Activated naive CD8-positive, alpha-beta T cell treated with anti-CD3 and anti-CD28 coated beads for 36 hours (primary cell): ENCODE measurements at places on chromosomes 16 and 17.

DNA sequence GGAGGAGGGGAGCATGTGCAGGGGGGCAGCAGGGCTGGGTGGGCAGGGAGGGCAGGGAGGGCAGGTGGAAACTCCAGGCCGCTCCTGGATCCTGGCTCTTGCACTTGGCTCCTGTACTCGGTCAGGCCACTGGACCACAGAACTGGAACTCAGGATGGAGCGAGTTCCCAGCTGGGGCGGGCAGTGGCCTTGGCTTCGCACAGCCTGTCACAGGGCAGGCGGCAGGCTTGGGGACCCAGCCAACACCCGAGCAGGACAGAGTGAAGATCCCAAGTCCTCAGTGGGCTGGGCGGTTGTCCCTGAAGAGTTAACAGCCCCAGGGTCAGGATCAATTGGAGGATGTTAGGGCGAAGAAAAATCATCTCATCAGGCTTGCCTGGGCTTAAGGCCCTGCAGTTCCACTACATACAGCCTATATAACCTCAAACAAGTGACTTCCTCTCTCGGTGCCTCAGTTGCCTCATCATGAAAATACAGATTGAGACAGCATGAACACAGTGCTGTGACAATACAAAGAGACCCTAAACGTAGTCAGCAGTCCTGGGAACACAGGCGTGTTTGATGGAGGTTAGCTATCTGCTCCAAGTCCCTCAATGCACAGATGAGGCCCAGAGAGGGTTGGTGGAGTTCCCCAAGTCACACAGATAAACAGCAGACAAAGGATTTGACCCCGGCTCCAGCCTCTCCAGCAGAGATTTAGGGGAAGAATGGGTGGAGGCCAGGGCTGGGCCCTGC is 21.9 kb downstream of the ZNF423 start:
- no peak for DNase-seq

DNA sequence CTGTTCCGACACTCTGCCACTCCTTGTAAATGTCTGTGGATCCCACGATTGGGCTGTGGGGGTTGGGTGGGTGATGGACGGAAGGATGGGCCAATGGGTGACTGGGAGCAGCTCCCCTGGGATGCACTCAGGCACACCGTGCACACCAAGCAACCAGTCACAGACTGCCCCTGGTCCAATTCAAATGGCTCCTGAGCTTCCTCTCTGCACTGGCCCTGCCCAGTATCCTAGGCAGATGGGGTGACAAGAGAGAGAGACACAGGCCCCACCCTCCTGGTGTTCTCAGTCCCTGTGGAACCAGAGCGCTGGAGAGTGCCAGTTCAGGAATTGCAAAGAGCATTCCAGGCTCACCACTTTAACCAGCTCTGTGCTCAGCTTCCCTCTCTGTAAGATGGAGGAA is 32.8 kb downstream of the BEAN1 start:
- DNase-seq: no peak

GRCh38 chr17:18987230-18987610 is 17.3 kb downstream of the FAM83G start:
- DNase-seq: no peak

GRCh38 chr17:74943808-74944522 is 8.3 kb downstream of the OTOP3 start:
- DNase-seq: no peak

GRCh38 chr16:71645450-71645849 is 19.5 kb downstream of the MARVELD3 start:
- no peak for DNase-seq

GRCh38 chr16:66521951-66522771 is 27.8 kb downstream of the TK2 start:
- DNase-seq: peak; percentile 93

- DNase-seq: no peak
These were observed 410.0 kb upstream of the HSBP1 start for GRCh38 chr16:83397601-83398291.

- peak; percentile 50 for DNase-seq
These were observed 532 bp downstream of the CNTNAP1 start for GRCh38 chr17:42682722-42683403.

GRCh38 chr16:58460219-58460610 is 39.7 kb upstream of the NDRG4 start:
- no peak for DNase-seq

DNA sequence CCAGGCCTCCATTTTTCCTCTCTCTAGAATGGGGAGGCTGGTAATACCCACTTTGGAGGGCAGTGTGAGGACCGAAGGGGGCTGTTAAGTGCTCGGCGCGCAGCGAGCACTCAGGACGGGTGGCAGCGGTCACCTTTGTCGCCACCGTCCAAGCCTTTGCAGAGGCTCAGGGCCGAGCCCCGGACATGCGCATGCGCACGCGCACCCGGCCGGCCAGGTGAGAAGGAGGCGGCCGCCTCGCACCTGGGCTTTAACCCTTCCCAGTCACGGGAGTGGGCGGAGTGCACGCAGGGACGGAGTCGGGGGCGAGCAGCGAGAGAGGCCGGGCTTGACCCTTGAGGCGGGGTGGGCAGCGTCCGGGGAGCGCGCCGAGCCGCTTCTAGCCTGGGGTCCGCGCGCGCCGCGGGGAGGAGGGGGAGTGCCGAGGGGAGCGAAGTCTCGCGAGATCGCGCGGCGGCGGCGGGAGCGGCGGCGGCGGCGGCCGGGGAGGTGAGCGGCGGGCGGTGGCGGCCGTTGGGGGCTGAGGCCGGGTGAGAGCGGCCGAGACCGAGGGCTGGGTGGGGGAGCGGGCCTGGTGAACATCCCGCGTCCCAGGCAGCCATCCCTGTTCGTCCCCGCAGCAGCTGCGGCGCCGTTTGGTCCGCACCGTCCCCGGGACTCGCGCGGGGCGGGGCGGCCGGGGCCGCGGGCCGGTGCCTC is at the start of gene MRTFB:
TSS of gene MRTFB (plus strand) at position 443 of the 699 bp plus-strand sequence. CDS start 69,288 bp downstream, outside the sequence.
- peak; percentile 86 for DNase-seq

GRCh38 chr17:34654276-34654880 is 75.0 kb downstream of the TMEM132E start:
- no peak for DNase-seq

DNA sequence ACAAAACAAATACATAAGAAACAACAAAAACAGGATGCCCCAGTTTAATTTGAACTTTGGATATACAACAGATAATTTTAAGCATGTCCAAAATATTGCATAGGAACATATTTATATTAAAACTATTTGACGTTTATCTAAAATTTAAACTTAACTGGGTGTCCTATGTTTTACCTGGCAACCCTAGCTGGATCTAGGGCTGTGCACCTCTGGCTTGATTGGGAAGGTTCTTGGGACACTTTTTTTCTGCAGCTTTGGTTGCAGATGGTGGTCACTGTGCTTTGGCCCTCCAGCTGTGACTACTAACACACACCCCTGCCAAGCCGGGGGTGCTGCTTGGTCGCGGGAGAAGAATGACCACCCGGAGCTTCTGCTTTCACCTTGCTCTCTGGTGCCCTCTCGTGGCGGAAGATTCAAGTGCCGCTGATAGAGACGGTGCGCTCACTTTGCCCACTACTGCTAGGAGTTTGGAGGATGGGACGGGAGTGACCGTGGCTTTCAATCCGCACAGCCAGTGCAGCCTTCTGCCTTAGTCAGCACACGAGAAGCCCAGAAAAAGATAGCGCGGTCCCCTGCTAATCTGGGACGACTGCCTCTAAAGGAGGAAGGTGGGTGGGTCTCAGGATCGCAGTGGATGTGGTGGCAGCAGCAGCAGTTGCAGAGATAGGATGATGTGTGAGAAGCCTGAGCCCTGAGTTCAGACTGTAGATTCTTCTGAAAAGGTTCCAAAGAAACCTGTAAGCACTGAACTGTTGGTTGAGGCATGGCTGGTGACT is 6.7 kb downstream of the SPACA3 start:
- DNase-seq: peak; percentile 59

- no peak for DNase-seq
These were observed 176.8 kb downstream of the TANC2 start for GRCh38 chr17:63142836-63143235.

- DNase-seq: no peak
These were observed 38.5 kb downstream of the PGS1 start for GRCh38 chr17:78416791-78417530.

DNA sequence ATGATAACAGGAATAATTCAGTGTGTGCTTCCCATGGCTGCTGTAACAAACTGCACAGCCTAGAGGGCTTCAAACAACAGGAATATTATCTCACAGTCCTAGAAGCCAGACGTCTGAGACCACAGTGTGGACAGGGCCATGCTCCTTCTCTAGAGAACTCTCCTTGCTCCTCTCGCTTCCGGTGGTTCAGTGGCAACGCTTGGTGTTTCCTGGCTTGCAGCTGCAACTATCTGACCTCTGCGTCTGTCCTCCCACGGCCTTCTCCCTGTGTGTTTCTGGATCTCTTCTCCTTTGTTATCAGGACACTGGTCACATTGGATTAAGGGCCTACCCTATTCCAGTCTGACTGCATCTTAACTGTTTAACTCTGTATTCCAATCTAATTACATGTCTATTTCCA is 414.3 kb downstream of the MAF start:
- no peak for DNase-seq
